ENCODE measurements at places on chromosomes 3 and 15.
A peak's percentile ranks its signal among the peaks of the same experiment; 100 is the strongest.

DNA sequence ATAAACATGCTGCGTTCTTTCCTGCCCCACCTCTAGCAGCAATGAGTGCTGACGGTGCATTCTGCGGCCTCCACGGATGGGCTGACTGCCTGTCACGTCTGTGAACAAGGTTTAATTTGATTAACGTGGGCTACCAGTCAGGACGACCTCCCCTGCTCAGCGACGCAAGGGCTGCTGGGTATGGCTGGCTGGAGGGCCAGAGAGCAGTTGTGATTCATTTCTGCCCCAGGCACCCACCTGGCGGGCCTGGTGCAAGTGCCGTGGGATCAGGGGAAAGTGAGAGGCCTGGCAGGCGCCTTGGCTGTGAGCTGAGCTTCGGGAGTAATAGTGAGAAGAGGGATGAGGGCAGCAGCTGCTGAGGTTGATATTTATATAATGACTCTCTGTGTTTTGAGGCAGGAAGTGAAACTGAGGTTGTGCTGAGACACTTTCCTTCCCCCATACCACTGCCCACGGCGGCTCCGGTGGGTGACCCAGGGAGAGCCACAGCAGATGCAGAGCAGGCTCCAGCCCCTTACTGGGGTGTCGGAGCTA is 190.4 kb upstream of the BCL6 start:
- peak; percentile 14 for DNase-seq

DNA sequence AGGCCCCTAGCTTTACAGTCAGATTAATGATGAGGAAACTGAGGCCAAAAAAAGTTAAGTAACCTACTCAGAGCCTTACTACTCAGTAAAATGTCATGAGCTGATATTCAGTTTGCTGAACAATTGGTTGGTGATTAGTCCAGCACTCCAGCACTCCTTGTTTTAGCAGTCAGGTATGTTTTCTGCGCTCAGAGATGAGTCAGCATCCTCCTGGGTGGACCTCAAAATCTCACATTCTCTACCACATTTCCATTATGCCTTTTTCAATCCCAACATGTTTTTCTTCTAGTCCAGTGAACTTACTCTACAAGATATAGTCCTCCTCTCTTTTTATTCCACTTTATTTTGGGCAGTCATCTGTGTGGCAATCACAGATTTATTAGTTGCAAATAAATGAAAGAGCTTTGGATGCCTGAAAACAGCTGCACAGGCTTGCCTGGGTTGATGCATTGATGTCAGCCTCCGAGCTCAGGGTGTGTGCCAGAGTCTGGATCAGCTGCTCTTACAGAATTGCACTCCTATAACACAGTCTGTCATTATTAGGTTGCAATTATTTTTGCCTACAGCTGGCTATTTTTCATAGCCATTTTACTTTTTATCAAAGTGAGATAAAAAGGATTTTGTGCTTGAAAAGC is 133.2 kb downstream of the ARPP21 start:
- no peak for DNase-seq

DNA sequence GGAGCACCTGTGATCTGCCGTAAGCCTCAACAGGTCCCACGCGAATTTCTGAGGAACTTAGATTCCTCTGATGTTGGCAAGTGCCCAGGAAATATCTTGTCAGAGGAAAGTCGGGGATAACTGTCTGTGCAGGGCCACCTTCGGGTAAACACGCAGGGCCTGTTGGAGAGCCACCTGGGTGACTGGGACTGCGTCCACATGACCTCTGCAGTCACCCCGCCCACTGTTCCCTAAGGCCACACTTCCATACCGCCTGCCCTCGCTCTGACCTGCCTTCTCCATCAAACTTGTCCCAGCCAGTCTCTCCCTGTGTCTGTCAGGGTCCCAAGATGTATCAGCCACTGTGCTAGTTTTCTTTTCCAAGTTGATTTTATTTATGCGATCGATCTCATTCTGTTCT is 28.7 kb downstream of the BFSP2 start:
- no peak for DNase-seq

DNA sequence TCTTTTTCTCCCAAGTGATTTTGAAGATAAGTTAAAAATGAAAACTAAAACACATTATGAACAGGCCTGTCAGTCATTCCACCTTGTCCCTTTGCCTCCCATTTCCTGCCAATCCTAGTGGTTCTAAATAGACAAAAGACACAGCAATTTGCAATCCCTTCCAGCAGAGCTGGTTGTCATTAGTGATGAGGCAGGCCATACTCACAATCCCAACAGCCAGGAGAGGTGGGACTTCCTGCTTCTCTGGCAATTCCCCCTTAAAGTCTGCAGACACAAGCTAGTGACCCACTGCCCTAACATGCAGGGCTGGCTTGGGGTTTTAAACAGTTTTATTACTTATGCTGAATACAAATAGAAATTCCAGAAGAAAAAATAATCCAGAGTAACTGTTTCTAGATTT is 38.4 kb upstream of the RBP1 start:
- DNase-seq = no peak

DNA sequence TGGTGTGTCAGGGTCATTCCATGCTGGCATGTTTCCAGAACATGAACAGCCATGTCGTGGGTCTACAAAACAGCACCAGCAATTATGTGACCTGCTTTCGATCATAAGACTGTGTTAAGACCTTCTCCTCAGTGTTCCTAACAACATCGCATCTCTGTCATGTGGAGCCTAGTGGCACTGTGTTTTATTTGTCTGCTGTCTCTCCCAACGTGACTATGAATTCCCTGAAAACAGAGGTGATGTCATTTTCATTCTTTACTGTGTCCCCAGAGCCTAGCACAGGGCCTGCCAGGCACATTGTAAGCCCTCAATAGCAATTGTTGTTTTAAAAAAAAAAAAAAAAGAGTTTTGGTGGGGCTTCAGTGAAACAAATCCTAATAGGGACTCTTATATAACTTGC is 94.2 kb upstream of the IL12A start:
- DNase-seq = no peak

GRCh38 chr3:141367038-141367730 is 1.1 kb upstream of the ZBTB38 start:
- DNase-seq = no peak

DNA sequence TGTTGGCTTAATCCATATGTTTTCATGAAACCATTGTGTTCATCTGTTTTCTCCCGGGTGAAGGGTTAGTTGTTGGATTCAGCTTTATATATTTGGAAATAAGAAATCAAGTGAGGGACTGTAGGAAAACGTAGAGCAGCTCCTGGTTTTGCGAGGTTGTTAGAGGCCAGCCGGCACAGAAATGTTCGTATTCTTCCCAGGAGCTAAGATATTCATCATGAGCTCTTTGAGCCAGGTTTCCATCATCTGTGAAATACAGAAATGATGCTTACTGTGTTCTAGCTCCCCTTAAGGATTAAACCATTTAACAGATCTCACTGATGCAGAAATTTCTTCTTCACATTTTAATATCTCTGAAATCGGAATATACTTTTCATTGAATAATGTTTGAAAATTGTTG is 235.5 kb downstream of the PTPRG start:
- DNase-seq = no peak

GRCh38 chr3:111539351-111540331 is 2.4 kb upstream of the CD96 start:
- peak; percentile 71 for DNase-seq

GRCh38 chr3:31106204-31106603 is 211.7 kb upstream of the GADL1 start:
- no peak for DNase-seq

GRCh38 chr3:3573341-3573740 is 225.9 kb upstream of the LRRN1 start:
- no peak for DNase-seq

DNA sequence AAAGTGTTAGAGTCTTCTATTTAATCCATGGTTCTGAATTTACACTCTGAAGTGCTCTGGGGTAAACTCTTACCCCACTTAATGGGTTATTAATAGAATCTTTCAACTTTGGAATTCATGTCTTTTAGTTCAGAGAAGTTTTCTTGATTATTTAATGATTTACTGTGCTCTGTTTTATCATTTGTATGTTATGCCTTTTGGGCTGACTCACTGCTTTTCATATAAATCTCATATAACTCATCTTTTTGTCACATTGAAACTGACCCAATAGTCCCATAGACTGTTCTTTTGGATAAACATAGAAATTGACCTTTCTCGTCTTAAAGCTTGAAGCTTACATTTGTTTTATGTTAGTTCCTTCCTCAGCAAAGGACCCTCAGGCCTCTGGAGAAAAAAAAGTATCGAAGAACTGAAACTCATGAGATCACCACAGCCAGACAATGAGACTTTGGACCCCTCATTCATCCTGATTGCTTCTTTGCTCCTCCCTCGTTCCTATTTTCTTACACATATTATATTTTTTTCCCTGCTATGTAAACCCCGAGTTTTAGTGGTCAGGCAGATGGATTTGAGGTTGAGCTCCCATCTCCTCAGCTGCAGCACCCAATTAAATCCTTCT is 229.1 kb upstream of the CBLB start:
- no peak for DNase-seq

DNA sequence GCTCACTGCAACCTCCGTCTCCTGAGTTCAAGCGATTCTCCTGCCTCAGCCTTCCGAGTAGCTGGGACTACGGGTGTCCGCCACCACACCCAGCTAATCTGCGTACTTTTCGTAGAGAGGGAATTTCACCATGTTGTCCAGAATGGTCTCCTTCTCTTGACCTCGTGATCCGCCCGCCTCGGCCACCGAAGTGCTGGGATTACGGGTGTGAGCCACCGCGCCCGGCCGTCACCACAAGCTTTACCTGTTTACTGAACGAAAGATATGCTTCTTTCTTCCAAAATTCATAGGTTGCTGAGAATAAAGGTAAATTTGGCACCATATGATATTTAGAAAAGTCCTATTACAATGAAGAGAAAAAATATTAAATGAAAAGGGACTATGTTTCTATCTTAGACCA is 333.5 kb upstream of the EPHA6 start:
- no peak for DNase-seq

GRCh38 chr15:27454281-27455075 is 483.5 kb downstream of the GABRG3 start:
- DNase-seq = no peak

DNA sequence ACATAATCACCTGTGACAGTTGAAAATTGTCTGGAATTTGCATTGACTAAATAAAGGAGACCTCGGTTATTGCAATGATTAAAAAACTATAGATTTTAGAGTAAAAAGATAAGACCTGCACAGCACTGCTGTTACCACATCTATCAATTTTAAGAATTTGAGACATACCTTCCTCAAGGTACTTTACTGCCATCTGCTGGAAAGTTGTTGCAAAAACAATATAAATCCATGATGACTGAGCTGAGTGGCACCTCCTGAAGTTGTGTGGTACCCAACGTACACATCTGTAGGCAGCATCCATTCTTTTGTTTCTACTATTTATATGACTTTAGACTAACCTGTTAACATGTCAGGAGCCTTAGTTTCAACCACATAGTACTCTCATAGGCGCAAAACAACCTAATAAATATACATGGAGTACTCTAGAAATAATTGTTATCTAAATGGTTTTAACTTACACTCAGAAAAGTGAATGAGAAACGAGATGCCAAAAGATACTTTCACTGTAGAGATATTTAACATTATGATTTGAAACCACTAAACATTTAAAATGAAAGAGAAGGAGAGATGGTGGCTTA is 106.7 kb downstream of the GHSR start:
- DNase-seq = peak; percentile 45

DNA sequence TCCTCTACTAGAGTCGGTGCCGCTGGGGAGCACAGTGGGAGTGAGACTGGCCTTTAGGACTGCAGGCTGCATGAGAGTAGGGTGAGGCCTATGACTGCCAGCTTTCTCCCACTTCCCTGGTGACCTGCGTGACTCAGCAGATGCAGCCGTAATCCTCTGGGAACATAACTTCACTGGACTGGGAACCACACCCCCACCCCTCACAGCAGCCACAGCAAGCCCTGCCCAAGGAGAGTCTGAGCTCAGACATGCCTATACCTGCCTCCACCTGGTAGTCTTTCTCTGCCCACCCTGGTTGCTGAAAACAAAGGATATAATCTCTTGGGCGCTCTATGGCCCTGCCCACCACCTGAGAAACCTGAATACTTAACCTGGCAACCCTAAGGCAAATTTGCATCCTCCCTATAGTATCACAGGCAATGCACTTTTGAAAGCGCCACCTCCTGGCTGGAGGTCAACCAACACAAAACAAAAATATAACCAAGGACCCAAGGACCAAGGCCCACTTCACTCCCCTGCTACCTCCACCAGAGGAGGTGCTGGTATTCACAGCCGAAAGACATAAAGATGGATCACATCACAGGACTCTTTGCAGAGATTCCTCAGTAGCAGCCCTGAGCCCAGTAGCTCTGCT is 308.9 kb downstream of the CTNNB1 start:
- DNase-seq = no peak

GRCh38 chr15:100043692-100044091 is 298.1 kb downstream of the ADAMTS17 start:
- DNase-seq = no peak

DNA sequence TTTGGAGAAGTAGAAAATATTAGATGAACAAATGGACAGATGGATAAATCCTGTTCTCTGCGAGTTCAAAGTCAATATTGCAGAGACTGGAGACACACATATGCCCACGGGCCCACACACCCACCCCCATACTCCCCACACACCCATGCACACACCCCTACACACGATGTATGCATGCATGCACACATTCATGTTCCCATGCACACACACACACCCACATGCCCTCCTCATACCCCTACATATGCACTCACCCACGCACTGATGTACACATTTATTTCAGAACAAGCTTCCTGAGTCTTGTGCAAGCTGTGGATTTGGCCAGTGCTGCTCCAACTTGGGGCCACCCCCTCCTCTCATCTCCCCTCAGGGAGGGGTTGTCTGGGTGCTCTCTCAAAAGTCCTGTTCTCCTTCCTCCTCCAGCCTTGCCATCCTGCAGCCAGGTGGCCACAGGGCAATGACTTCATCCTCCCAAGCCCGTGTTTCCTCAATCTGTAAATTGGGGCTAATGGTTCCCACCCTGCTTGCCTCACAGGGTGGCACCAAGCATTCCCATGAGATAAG is 16.4 kb downstream of the MAPKAPK3 start:
- DNase-seq = no peak

GRCh38 chr3:59802045-59802444 is 752.2 kb upstream of the CFAP20DC start:
- no peak for DNase-seq

DNA sequence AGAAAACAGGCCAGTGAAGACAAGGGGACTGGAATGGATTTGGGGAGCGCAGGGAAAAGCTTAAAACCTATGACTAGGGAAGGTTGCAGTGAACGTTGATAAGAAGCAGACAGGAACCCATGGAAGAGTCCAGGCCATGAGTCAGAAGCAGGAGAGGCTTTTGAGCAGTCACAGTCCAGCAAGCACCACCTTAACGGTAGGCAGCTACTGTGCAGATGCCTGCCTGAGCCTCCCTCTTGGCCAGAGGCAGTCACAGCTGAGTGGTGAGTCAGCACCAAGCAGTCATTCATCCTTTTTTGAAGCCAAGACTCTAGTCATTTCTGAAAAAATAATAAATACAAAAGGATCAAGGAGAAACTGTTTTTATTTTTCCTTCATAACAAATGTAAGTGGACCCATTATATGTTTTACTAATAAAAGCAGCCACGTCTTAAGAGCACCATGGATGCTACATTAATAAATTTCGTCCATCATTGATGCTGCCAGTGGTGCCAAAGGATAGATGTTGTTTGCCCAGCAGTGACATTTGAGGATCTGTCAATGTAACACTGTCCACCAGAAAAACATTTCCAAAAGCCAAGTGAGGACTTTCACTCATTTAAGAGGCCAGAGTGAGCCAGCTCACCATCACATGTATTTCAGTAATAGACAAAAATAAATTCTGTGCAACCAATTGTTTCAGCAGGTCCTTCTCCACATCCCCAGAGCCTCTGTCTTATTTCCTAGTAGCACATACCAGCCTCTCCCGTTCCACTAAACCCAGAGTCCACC is 42.1 kb upstream of the ACTC1 start:
- DNase-seq = no peak

- no peak for DNase-seq
Observed at GRCh38 chr15:45048794-45049631, 26.0 kb downstream of the SORD start.
